ENCODE measurements at places on chromosomes 4 and X. TPM values are rescaled to one million over a fixed set of nuclear protein-coding genes. Genes with fewer than 3 reads are reported as not detected.

GRID2 gene
- total RNA-seq = 0.24 TPM

SPATA4 gene
- total RNA-seq = 0.22 TPM

FAM9B gene
- total RNA-seq = not detected

NAT8L gene
- 1.1 TPM for total RNA-seq

CXCL10 gene
- total RNA-seq = 2.3 TPM

TLR10 gene
- 0.22 TPM for total RNA-seq

HAND2 gene
- total RNA-seq = 161 TPM

PDK3 gene
- 16.4 TPM for total RNA-seq

FGFBP1 gene
- not detected for total RNA-seq

MEPE gene
- total RNA-seq = not detected

RAI2 gene
- total RNA-seq = 37.5 TPM

HERC5 gene
- total RNA-seq = 1.9 TPM

FGFR3 gene
- 4.7 TPM for total RNA-seq

FRMPD4 gene
- 2.0 TPM for total RNA-seq

TIGD2 gene
- 1.5 TPM for total RNA-seq

DMRTC1 gene
- not detected for total RNA-seq

IL2RG gene
- 2.3 TPM for total RNA-seq

SPOCK3 gene
- total RNA-seq = not detected

DRP2 gene
- not detected for total RNA-seq

XKRX gene
- total RNA-seq = 0.11 TPM

MAGEA12 gene
- total RNA-seq = not detected

MAP9 gene
- 9.3 TPM for total RNA-seq

PAGE1 gene
- total RNA-seq = not detected

KDR gene
- total RNA-seq = 28.7 TPM

GRPR gene
- total RNA-seq = 0.32 TPM

MAGEA2 gene
- total RNA-seq = not detected

TEX13B gene
- not detected for total RNA-seq

PDCL2 gene
- not detected for total RNA-seq

ZNF157 gene
- 0.11 TPM for total RNA-seq

NPY2R gene
- total RNA-seq = not detected

Data from cardiac septum (tissue), 1 donor.